Naive B cell (primary cell): ENCODE measurements at places on chromosomes 3 and 15. TPM values are rescaled to one million over a fixed set of nuclear protein-coding genes. Genes with fewer than 3 reads are reported as not detected.

- no peak for DNase-seq
- no peaks in the 10 kb centered on the region for H3K36me3 ChIP-seq
- H3K4me3 ChIP-seq, result no peak overlapping the region
- H3K27me3 ChIP-seq, result no peaks in the 10 kb centered on the region
- H3K27ac ChIP-seq, result no peak overlapping the region
Observed at GRCh38 chr3:168060317-168060716, 35.4 kb downstream of the GOLIM4 start.

DNA sequence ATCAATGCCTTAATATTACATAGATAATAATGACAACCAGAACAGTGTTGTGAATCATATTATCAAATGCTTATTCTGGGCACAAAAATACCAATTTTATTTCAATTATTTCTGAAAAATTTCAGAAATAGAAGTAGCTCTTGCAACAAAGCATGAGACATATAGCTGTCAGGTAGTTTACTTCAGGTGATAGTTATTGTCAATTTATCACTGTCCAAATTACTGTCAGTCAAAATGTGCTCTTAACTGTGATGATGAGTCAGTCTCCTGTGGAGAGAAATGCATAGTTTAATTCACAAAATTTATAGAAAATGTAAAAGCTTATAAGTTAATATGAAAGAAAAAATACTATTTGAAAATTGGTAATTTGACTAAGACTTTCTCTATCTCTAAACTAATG is 1078.4 kb upstream of the GBE1 start:
- H3K4me1 ChIP-seq, result no peaks in the 10 kb centered on the region
- no peaks in the 10 kb centered on the region for H3K36me3 ChIP-seq
- no peak overlapping the region for H3K4me3 ChIP-seq
- H3K27me3 ChIP-seq, result no peaks in the 10 kb centered on the region
- H3K27ac ChIP-seq, result no peak overlapping the region
- no peak for DNase-seq

GRCh38 chr3:188488801-188489200 is 334.8 kb downstream of the LPP start:
- H3K27ac ChIP-seq, result peak overlapping the region; percentile 92
- no peaks in the 10 kb centered on the region for H3K27me3 ChIP-seq
- H3K4me3 ChIP-seq, result no peak overlapping the region
- peaks cover 36% of the 10 kb centered on the region for H3K36me3 ChIP-seq

- H3K27ac ChIP-seq, result no peak overlapping the region
- no peaks in the 10 kb centered on the region for H3K4me1 ChIP-seq
- H3K27me3 ChIP-seq, result no peaks in the 10 kb centered on the region
- no peaks in the 10 kb centered on the region for H3K36me3 ChIP-seq
- H3K4me3 ChIP-seq, result no peak overlapping the region
Observed at GRCh38 chr15:80199869-80200268, 47.1 kb downstream of the FAH start.

The UQCRC1 gene
- polyA plus RNA-seq, result 385 TPM

GRCh38 chr15:31554261-31554660 is 227.6 kb downstream of the KLF13 start:
- DNase-seq, result no peak
- no peaks in the 10 kb centered on the region for H3K36me3 ChIP-seq
- H3K27ac ChIP-seq, result no peak overlapping the region
- no peaks in the 10 kb centered on the region for H3K4me1 ChIP-seq
- H3K27me3 ChIP-seq, result peaks cover 14% of the 10 kb centered on the region

DNA sequence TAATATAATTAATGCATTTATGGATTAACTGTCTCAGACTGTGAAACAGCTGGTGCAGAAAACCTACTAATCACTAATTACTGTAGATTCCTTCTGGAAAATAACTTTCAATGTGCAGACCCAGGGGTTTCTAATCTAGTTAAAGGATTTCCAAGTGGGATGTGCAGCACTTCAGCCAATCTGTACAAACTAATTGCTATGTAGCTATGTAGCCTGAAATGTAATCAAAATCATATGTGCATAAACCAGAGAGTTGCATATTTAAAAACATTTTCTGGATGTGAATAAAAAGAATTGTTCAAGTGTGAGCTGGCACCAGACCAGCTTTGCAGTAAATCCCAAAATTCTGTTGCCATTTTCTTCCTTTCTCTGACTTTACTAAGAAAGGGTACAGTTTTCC is 127.5 kb upstream of the CD96 start:
- no peak for DNase-seq
- no peaks in the 10 kb centered on the region for H3K4me1 ChIP-seq
- no peaks in the 10 kb centered on the region for H3K36me3 ChIP-seq

- no peaks in the 10 kb centered on the region for H3K27me3 ChIP-seq
- H3K4me1 ChIP-seq, result peaks cover 9% of the 10 kb centered on the region
- no peak for DNase-seq
Observed at GRCh38 chr3:45545476-45545875, 49.1 kb upstream of the LIMD1 start.

DNA sequence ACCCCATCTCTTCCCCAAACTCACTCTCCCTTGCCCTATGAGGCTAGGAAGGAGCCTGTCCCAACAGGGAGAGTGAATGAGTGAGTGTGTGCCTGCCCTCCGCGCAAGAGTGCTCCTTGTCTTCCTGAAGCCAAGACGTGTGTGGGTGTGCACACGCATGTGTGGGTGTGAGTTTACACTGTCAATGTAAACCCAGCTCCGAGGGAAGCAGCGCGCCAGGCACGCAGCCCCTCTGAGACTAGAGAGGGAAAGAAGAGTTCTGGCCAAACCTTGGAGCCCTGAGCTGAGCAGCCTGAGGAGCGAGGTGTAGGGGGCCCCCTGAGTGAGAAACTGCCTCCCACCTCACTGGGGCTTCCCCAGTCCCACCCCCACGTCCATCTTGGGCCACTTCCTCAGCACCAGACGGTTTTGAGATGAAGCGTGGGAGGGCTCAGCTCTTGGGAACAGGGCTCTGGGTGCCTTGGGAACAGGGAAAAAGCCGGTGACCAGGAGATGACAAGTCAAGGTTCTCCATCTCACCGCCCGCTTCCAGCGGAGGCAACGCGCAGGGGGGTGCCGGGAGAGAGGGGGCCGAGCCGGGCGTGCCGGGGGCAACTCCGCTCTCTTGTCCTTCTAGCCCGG is 5.1 kb downstream of the MECOM start:
- peaks cover 79% of the 10 kb centered on the region for H3K27me3 ChIP-seq
- no peak overlapping the region for H3K27ac ChIP-seq
- peaks cover 5% of the 10 kb centered on the region for H3K36me3 ChIP-seq
- no peak for DNase-seq
- H3K4me1 ChIP-seq, result peaks cover 45% of the 10 kb centered on the region

GRCh38 chr15:50883903-50884302 is 24.6 kb upstream of the AP4E1 start:
- no peak overlapping the region for H3K4me3 ChIP-seq
- DNase-seq, result no peak
- peaks cover 12% of the 10 kb centered on the region for H3K4me1 ChIP-seq
- no peaks in the 10 kb centered on the region for H3K27me3 ChIP-seq
- H3K27ac ChIP-seq, result no peak overlapping the region

DNA sequence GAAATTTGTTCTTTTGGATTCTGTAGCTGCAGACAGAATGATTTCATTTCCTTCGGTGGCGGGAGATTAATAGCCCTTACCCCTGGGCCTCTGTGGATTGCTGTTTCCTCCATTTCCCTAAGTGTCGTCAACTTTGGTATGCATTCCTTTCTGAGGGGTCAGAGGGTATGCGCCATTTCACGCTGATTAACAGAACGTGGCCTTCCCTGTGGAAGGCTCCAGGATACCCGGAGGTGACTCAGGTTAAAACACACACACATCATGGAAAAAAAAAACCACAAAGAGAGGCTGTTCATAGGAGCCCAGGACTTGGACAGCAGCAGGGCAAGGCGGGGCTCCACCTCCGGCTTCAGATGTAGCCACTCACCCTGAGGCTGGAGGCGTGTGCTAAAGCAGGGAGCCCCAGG is 51.9 kb downstream of the EPHB1 start:
- H3K36me3 ChIP-seq, result peaks cover 29% of the 10 kb centered on the region
- H3K27me3 ChIP-seq, result peaks cover 38% of the 10 kb centered on the region
- no peak overlapping the region for H3K4me3 ChIP-seq
- no peak overlapping the region for H3K27ac ChIP-seq

DNA sequence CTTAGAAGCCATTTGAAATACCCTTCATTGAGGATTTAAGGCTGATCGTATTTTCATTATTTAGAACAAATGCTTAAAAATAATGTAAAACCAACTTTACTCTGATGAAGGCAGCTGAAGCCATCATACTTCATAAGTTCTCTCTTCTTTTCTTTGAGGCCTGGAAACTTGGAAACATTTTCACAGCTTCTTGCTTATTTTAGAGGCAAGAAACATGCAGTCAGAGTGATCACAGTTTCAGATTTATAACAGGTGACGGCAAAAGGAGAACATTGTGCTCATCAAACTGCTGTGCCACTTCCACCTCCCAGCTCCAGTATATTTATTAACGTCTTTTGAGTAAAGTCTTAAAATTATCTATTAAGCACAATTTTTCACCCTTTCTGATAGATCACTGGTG is 376.1 kb downstream of the PTPRG start:
- H3K4me3 ChIP-seq, result no peak overlapping the region
- H3K4me1 ChIP-seq, result no peaks in the 10 kb centered on the region
- H3K27ac ChIP-seq, result no peak overlapping the region
- no peak for DNase-seq
